Small intestine (tissue), 16 donors: ENCODE measurements at places on chromosomes 1 and 21.

- DNase-seq: no peak
These were observed 51.3 kb downstream of the MAST2 start for GRCh38 chr1:45854724-45855123.

DNA sequence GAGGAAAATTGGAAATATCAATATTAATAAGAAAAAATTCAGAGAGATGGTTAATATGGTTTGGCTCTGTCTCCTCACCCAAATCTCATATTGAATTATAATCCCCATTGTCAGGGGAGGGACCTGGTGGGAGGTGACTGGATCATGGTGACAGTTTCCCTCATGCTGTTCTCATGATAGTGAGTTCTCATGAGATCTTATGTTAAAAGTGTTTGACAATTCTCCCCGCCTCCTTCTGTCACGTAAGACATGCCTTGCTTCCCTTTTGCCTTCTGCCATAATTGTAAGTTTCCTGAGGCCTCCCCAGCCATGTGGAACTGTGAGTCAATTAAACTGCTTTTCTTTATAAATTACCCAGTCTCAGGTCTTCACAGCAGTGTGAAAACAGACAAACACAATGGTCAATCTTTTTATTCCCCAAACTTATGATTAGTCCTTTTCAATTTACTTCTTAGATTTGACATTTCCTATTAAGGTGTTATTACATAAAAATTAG is 11.0 kb downstream of the EGLN1 start:
- DNase-seq: no peak

DNA sequence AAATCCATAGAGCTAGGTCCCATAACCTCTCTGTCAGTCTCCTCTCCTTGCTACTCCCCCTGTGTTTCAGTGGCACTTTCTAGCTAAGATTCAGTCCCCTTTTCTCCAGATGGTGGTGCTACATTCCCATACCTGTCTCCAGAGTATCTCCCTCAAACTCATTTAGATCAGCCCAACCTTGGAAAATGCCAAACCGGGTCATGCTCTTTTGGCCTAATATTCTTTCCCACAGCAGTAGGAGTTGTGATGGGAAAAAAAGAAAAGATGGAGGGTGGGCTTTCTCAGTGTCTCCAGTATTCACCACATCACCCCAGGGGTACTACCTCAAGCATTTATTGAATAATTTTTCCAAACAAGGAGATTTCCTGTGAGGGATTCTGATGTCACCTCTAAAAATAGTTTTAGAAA is 3.2 kb upstream of the RXFP4 start:
- DNase-seq: peak; percentile 75

GRCh38 chr1:224780736-224781135 is 148.7 kb upstream of the DNAH14 start:
- no peak for DNase-seq

DNA sequence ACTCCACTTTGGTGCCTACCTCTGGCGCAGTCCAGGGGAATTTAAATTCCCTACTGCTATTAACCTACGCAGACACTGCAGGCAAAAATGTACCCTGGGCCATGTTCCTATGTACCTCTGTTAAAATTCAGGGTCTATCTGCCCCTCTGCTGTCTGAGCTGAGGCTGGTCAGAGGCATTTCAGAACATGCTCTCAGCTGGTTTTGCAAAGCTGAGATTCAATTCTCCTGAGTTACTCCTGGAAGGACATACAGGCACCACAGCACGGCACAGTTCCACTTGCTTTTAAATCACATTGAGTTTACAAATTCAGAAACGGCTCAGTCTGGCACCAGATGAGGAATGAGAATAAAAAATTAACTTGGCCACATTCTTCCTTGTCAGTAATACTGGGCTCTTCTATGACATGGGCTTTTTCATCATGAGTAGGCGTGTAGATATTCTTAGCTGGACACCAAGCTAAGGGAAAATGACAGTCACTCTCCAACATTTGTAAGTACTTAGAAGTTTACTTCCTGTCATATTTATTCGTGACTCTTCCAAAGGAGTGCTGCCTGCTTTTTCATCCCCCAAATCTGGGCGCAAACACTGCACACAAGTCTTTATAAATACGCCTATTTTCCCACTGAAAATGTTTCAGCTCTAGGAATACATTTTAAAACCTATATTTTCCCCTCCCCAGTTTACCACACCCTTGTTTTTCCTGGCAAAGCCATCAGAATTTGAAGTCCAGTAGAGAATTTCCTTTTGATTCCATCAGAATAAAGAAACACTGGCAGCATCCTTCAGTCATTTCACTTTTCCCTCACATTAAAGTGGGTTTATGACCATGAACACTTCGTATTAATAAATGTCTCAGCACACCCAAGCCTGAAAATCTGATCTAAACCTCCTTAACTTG is 1.9 kb downstream of the C1orf198 start:
- DNase-seq: no peak

DNA sequence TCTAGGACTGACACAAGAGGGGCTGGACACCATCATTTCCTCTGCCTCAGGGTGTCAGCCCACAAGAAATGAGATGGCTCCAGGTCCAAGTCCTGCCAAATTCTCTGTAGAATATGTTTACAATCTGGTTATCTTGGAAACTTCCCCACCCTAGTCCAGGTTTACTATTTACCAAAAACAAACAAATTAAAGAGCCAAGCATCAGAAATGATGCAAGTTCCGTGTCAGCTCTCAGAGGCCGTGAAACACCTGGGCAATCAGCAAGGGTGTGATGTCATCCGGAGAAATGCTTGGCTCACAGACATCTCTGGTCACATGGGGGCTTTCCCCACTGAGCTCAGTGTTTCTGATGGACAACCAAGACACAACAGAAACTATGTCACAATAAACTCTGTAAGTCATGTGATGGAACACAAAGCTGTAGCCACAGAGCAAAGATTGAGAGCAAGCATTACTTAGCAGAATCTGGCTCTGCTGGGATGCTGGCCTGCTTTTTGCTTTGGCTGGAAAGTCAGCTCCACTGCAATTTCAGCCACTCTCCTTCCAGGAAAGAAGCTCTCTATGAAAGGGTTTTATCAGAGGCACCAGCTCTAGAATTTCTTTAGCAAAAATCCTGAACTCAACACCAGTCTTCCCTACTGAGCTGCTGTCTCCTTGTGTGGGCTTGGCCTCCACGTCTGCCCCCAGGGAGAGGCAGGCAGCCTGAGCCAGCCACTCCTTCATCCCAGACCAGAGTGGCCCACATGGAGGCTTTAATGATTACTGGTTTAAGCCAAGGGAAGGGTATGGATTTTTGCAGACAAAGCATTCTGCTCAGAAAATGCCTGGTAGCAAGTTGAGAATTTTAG is 55.9 kb downstream of the NENF start:
- peak; percentile 94 for DNase-seq

- DNase-seq: peak; percentile 65
These were observed 16.7 kb downstream of the POU3F1 start for GRCh38 chr1:38029685-38030511.

DNA sequence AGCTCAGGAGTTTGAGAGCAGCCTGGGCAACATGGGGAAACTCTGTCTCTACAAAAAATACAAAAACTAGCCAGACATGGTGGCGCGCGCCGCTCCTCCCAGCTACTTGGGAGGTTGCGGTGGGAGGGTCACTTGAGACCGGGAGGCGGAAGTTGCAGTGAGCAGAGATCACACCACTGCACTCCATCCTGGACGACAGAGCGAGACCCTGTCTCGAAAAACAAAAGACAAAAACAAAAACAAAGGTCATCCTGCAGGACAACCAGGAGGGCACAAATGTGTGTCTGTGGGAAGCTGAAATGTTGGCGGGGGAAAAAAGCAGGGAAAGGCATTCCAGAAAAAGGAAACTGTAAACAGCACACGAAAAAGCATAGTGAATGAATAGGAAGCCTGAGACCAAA is 104.1 kb upstream of the HNRNPU start:
- DNase-seq: peak; percentile 15

DNA sequence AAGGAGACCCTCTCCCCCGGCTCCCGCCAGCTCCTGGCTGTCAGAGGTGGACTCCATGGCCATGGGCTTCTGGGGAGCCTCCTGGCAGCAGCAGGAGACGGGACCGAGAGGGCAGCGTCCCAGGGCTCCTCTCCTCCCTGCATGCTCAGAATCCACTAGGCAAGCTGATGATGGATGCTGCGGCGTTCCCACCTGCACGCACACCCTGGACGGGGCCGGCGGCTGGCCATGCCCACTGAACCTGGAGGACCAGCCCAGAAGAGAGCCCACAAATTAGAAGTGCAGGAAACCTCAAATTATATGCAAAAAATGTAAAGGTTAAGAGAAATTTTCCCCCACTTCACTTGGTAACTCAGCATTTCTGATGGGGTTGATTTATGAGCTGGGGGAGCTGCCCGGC is 77.3 kb upstream of the ARHGEF16 start:
- DNase-seq: no peak

DNA sequence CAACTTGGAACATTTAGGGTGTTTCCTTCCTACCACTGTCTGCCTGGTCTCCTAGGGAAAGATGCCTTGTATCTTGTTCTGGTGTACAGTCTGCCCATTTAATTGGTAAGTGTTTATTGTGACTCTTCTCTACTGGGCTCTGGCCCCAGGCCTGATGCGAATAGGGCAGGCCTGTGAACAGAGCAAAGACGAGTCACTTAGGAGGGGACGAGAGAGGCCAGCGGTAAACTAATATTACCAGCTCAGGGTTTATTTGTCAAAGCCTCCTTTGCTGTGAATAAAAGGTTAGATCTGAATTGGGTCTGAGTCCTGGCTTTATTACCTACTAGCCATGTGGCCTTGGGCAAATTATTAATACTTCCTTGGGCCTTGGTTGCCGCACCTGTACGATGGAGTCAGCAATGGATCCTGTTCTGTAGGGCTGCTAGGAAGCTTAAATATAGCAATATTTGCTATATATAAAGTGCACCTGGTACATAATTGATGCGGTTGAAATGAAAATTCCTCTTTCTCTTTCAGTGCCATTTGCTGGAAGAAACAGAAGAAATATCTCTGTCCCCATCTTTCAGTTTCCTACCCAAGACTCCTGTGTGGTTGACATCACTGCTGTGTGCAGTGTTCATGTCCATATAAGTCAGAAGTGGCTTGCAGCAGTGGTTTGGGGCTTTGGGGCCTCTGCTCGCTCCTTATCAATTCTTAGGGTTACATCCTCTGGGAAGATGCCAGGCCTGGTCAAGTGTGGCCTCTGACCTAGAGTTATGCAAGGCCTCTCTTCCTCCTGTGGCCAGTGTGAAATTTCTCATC is 32.4 kb downstream of the MAPKAPK2 start:
- no peak for DNase-seq
